Common myeloid progenitor, CD34-positive (primary cell): ENCODE measurements at places on chromosomes 16 and 17.

DNA sequence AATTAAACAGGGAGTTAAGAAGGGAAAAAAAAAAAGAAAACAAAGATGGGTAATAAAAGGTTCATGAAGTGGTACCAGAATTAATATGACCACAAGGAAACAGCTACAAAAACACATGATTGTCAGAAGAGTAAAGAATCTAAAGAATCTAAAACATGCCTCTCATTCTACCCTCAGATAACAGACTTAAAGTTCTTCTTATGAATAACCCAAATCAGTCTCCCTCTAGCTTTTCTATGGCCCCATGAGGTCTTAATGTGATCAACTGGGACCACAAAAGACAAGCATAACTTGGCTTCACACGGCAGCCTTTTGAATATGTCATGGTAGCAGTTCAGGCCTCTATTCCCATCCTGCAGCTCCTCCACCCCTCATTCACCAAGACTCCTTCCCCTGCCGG lies 6.9 kb downstream of the MYH10 start:
- no peak for DNase-seq

- DNase-seq = no peak
Measured at GRCh38 chr16:69195369-69196029, 8.5 kb downstream of the SNTB2 start.

- DNase-seq = peak; percentile 89
Measured at GRCh38 chr17:39636927-39637736, at the start of gene STARD3. Gene STARD3, plus strand, starts transcription at chr17:39637144. Its CDS starts 16,388 bp downstream, at chr17:39653532.

- no peak for DNase-seq
Measured at GRCh38 chr16:8436931-8437330, 153.4 kb downstream of the TMEM114 start.

GRCh38 chr17:48102798-48103715 lies 1.8 kb upstream of the CBX1 start:
- peak; percentile 91 for DNase-seq

DNA sequence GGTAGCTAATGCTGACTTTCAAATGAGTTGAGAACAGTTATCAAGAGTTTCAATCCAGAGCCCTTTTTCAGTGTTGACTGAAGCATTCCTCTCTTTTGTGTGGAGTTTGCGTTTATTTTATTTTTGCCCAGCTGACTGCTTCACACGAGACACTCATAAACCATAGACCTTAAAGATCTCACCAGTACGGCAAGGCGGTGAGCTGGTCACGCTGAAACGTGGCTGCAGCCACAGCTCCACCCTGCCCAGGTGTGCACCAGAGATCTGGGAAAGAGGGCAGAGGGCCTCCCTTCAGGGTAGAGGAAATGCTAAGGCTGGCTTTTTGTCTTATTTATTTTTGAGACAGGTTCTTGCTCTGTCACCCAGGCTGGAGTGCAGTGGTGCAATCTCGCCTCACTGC lies 112.2 kb downstream of the AATF start:
- no peak for DNase-seq

DNA sequence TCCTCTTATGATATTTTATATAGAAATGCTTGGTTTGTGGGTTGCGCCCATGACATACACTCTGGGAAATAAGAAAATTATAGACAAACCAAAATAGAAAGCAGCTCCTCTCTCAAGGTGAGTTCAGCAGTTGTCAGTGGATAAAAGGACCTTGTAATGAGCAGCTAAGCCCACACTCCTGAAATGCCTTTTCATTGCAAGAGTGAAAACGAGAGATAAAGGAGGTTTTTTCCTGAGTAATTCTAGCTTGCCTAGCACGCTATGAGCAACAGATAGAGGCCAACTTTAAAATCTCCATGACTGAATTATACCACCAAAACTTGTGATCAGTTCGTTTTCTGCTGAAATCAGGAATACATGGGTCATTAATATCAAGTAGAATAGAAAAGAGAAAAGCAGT lies 261.8 kb upstream of the CACNG5 start:
- no peak for DNase-seq

DNA sequence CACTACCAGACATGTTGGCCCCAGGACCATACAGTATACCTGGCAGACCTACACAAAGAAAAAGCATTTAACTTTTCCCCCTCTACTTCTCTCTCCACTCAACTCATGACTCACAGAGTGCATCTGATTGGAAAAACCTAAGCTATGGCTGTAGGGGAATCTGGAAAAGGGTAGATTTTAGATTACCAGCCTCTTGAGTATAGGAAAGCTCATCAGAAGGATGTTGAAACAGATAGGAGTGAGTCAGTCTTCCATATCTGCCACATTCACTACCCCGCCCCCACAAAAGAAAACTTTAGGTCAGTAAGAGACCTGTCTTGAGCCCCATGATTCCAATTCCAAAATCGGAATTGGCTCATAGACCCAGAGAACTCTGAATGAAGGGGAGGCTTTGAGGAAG lies 12.3 kb downstream of the KRT9 start:
- no peak for DNase-seq

DNA sequence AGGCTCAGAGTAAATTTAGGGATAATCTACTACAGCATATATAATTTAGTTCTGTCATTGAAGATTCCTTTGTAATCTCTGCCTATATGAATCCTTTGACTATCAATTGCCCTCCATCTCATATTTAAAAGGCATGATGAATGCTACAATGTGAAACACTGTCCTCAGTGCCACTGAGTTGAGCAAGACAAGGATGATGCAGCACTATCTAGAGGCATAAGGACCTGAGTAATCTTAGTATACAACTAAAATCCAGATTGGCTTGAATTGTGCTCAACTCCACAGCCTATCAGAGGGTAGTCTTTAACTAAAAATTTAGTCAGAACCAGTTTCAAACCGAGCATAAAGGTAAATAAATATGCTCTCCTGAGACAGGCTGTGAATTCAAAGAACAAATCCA lies 11.6 kb upstream of the STRADA start:
- peak; percentile 26 for DNase-seq

DNA sequence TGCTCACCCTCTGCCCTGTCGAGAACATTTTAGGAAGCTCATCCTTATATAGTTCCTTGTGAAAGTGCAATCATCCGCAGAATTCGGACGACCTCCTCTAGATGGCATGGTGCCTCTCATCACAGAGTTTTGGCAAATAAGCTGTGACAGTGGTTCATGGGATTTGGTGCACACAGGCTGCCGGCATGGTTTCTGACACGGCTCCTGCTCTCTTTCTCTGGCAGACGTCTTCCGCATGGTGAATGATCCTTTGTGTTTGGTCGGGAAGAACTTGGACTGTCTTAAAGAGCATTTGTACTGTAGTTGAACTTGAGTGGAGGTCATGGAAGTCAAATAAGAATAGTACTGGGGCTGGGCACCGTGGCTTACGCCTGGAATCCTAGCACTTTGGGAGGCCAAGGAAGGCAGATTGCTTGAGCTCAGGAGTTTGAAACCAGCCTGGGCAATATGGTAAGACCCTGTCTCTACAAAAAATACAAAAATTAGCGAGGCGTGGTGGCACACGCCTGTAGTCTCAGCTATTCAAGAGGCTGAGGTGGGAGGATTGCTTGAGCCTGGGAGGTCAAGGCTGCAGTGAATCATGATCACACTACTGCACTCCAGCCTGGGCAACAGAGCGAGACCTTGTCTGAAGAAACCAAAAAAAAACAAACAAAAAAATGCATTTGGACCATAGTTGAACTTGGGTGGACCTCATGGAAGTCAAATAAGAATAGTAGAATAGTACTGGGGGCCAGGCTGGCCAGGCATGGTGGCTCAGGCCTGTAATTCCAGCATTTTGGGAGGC lies 34.7 kb upstream of the NAT9 start:
- DNase-seq = no peak
